ENCODE measurements at places on chromosomes 6 and 20. TPM values are rescaled to one million over a fixed set of nuclear protein-coding genes. Genes with fewer than 3 reads are reported as not detected.

DNA sequence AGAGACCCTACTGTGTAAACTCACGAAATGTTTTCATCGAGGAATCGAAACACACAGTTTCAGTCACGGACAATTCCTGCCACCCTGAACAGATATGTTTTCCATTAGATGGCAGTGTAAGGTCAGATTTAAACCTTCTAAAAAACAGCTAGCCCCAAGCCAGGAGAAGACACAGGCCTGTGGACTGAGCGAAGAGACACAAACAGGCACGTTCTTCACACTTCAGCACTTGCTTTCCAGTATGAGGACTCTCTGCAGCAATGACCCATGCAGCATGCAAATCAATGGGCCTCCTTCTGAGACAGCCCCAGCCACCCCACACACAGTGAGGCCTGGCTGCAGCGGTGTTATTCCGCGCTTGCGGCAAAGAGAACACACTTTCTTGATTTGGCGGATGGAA is 31.9 kb downstream of the HUS1B start:
- DNase-seq = peak; percentile 84

- no peak for DNase-seq
These were observed 12.8 kb upstream of the ELOVL5 start for GRCh38 chr6:53361549-53362031.

- DNase-seq = no peak
These were observed 210.0 kb upstream of the SOX4 start for GRCh38 chr6:21383450-21384085.

DNA sequence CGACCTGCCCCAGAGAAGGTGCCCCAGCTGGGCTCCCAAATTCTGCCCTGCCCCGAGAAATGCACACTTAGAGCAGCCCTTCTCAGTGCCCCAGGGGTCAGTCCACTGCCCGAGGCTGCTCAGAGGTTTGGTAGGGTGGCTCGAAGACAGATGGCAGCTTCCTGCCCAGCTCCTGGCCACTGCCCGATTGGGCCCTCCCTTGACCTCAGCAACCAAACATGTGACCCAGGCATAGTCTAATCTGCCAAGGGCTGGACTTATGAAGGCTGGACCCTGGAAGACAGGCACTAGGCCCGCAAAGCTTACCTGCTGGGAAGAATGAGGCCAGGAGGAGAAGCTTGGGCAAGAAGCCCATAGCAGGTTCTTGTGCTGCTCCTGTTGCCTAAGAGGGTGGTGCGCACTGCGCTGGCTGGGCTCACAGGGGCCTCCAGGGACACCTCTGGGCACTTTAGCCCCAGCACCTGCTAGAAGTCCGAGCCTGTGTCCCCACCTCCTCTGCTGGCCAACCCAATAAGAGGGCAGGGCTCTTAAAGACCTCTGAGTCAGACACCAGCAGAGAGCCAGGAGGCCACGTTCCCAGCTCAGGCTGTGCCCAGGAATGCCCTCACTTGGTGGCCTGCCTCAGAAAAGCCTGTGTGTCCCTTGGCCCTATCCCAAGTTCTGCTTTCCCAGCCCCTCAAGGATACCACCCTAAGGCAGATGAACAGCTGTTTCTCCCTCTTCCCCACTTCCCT is 5.5 kb downstream of the SIGLEC1 start:
- DNase-seq = peak; percentile 62

DNA sequence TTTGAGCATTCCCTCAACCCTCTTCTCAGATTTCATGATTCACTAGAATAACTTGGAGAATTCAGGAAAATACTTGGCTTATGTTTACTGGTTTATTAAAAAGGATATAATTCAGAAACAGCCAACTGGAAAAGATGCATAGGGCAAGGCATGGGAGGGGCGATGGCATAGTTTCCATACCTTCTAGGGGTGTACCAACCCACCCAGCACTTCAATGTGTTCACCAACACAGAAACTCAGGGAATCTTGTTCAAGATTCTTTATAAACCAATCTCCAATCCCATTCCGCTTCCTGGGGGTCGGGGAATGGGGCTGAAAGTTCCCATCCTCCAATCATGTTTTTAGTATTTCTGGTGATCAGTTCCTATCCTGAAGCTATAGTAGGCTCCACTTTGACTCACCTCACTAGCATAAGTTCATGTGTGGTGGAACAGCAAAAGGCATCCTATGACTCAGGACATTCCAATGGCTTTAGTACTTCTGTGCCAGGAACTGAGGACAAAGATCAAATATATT is 164.4 kb downstream of the SIM1 start:
- no peak for DNase-seq

DNA sequence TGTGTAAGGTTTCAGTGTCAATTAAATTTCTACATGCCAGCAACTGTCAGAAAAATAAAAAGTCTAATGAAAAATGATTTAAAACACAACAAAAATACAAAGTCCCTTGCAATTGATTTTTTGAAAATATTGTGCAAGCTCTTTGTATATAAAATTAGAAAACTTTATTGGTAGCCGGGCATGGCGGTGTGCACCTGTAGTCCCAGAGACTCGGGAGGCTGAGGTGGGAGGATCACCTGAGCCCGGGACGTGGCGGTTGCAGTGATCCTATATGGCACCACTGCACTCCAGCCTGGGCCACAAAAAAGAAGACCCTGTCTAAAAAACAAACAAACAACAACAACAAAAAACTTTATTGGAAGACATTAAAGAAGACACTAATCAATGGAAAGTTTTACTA is 6.0 kb upstream of the OVOL2 start:
- no peak for DNase-seq

GRCh38 chr6:136775548-136775947 is 16.7 kb downstream of the MAP3K5 start:
- DNase-seq = no peak

GRCh38 chr20:48928832-48929725 is 7.6 kb downstream of the ARFGEF2 start:
- DNase-seq = peak; percentile 41

- no peak for DNase-seq
These were observed 228.4 kb upstream of the CDH4 start for GRCh38 chr20:61023612-61024011.

- DNase-seq = no peak
These were observed 273.3 kb upstream of the JARID2 start for GRCh38 chr6:14972379-14973067.

DNA sequence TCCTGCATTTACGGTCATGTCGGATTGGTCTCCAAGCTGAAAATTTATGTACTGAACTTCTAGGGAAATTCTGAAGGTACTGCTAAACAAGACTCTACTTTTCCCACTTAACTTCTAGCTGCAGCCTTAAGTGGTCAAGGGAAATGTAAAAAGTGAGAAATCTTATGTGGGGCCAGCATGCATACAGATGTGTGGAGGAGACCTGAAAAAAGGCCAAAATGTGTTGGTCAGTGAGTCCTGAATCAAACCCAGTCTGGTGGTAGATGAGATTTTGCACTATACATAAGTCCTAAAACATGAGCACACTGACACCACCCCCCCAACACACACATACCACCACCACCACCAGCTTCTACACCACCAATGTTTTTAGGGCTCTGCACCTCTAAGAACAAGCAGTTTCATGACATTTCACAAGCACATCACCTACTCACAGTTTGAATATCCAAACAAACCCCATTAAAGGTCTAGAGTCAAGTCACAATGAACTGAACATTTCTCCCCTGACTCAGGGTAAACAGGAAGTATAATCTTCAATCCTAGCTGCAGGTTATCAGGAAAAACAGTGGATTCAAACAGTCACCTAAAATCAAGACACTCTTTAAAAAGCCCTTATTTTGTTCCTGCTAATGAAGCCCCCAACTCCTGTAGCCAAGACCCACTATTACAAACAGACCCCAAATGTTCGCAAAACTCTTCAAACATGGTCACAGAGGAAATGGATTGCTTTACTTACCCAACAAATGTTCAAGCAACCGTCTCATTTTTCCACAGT is 1.6 kb downstream of the ZMYND8 start:
- DNase-seq = no peak

ADAM33 gene
- 52.6 TPM for total RNA-seq

DNA sequence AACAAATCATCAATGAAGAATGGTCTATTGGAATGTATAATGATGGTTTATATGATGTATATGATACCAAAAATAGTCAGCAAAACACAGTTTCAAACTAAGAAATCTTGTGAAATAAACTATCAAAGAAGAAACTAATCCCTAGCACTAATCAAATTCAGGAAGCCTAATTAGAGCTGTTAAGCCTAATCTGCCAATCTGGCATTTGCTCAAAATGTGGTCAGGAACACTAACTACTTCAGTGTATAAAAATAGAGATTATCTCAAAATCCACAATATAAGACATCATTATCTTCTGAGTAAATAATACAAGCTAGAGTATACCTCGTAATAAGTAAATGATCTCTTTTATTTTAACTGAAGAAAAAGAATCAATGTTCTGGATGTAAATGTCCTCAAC is 12.8 kb upstream of the AKAP7 start:
- no peak for DNase-seq

MATN4 gene
- total RNA-seq = 1.1 TPM

DNA sequence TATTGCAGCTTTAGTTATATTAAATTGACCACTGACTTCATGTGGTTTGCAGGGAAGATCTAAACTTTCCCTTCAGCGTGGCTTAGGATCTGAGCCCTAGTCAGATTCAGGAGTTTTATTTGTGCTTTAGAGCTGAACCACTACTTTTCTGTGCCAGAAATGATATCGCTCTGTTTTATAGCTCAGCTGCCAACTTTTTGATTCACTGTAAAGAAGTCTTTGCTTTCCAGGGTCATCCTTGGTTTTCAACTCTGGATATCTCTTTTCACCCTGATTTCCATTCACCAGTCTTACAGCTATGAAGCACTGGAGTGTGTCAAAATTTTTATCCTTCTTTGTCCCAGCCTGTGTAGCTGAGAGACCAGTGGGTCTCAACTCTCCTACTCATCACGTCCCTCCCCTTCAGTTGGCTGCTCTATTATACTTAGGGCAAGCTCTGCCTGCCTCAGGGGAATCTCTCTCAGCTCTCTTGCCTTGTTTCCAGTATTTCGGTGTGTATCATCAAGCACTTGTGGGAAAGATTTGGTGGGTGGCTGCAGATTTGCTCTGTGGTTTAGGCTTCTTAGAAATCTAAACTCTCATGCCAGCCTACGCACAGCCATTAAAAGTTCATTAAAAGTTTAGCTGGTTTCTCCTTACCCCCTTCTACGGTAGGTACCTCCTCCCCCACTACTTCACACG is 425.5 kb downstream of the TENT5A start:
- no peak for DNase-seq

GRCh38 chr6:89707766-89708165 is 69.2 kb upstream of the LYRM2 start:
- no peak for DNase-seq

- no peak for DNase-seq
These were observed 38.8 kb upstream of the NR2E1 start for GRCh38 chr6:108127056-108127455.

DNA sequence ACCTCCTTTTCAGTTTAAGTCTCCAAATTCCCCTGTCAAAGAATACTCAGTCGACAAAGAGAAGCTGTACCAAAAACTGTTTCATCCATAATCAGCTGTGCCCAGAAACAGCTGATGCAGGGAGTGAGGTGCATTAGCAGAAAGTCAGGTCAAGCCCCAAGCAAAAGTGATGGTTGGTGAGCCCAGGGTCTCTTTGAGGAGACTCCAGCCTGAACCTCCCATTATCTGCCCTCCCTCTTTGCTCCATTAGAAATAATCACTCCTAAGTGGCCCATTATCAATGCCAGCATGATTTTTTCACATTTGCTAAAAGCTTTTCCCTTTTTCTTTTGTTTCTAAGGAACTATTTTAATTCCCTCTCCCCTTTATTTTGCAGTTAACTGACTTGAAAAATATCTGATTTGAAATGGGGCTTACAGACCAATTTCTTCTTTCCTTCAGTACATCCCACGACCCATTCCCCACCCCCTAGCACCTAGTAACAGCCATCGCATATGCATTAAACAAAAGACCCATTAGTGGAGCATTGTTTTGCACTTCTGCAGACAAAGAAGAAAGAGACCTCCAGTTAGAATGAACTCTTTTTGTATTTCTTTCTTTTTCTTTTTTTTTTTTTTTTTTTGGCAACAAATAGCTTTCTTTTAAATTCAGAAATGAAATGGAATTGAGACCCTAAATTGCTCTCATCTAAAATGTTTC is 257.0 kb downstream of the GRIK2 start:
- DNase-seq = no peak

DNA sequence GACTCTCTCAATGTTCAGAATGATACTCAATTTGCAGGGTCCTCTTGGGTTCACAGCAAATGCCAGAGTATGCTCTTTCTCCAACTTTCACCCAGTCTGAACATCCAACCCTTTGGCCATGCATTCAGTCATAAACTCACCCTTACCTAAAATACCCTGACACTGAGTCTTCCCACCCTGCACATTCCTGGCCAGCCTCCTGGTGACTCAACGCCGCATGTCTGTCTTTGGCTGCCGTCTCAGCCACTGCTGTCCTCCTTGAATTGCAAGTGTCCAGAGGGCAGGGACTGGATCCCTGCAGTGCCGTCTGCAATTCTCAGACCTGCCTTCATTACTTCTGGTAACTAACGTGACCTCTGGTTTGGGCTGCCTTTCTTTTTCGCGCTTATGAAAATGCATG is 593.4 kb downstream of the QKI start:
- DNase-seq = no peak

DNA sequence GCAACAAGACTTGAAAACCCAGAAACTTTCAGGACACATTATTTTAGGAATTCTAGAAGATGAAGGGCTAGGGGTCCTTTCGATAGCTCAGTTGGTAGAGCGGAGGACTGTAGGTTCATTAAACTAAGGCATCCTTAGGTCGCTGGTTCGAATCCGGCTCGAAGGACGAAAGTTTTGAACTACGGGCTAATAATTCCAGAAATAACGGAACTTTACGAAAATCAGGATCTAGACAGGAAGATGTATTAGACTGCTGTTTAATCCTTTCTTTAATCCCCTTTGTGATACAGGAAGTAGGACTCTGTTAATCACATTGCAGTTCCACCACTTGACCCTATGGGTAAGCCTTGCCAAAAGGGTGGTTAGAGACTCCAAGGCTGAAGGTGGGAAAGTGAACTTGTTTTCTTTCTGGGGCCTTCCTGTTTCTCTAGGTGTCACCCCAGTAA is 21.2 kb upstream of the ABT1 start:
- DNase-seq = no peak

DNA sequence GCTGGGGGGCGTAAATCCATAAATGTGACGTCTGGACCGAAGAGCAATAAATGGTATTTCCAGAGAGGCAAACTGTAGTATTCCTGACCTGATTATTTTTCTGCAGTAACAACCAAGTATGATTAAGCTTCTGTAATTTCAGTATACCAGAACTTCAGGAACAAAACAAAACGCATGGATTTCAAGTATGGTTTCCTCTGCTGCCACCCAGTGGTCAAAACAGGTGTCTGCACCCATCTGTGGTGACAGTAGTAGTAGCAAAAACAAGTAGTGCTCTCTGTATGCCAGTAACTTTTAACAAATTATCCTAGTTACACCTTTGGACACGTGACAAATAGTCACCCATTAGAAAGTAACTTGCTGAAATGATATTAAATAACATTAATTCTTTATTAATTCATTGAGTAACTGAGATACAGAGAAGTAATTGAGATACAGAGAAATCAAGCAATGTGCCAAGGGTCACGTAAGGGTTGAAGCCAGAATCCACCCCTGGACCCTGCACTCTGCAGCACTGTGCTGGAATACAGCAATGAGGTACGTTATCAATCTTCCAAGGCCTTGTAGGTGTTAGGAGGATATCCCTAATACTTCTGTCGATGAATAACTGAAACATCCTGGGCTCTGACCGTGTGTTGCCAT is 7.9 kb downstream of the CALHM4 start:
- DNase-seq = peak; percentile 88

GRCh38 chr6:131917318-131917717 is 33.9 kb downstream of the CCN2 start:
- no peak for DNase-seq

All from tongue (tissue), 3 donors.